Activated naive CD8-positive, alpha-beta T cell treated with anti-CD3 and anti-CD28 coated beads, Interleukin-2, amount 50 U/mL, for 24 hours (primary cell): ENCODE measurements at places on chromosomes 5 and 9.

DNA sequence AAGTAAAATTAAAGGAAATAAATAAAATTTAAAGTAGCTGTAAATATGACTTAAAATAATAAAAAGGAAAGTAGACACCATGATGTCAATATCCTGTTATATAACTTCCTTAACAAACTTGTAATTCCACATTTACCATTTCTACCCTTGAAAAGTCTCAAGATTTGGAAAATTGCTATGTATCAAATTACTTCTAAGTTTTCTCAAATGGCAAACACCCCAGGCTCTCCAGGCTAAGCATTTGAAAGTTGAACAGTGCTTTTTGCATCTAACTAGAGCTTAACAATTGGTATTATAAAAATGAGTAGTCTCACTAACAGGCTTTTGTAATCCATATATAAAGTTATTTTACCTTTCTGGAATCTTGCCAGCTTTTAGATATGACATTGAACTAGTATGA lies 41.5 kb upstream of the MACIR start:
- peaks cover 6% of the 10 kb centered on the region for H3K4me1 ChIP-seq
- DNase-seq: no peak
- no peak overlapping the region for H3K4me3 ChIP-seq
- no peak overlapping the region for H3K27ac ChIP-seq
- H3K27me3 ChIP-seq: no peaks in the 10 kb centered on the region

- H3K36me3 ChIP-seq: no peaks in the 10 kb centered on the region
- no peak for DNase-seq
- H3K27ac ChIP-seq: no peak overlapping the region
- H3K27me3 ChIP-seq: no peaks in the 10 kb centered on the region
- no peak overlapping the region for H3K4me3 ChIP-seq
These were observed 398.3 kb upstream of the EDIL3 start for GRCh38 chr5:84783003-84783402.

GRCh38 chr9:128383791-128384190 lies 12.6 kb downstream of the URM1 start:
- no peak overlapping the region for H3K27ac ChIP-seq
- DNase-seq: no peak
- H3K27me3 ChIP-seq: no peaks in the 10 kb centered on the region
- H3K4me1 ChIP-seq: no peaks in the 10 kb centered on the region

- no peaks in the 10 kb centered on the region for H3K36me3 ChIP-seq
- peak; percentile 59 for DNase-seq
- H3K27me3 ChIP-seq: peaks cover 40% of the 10 kb centered on the region
- H3K27ac ChIP-seq: no peak overlapping the region
These were observed 11.4 kb upstream of the ASS1 start for GRCh38 chr9:130433168-130433946.

DNA sequence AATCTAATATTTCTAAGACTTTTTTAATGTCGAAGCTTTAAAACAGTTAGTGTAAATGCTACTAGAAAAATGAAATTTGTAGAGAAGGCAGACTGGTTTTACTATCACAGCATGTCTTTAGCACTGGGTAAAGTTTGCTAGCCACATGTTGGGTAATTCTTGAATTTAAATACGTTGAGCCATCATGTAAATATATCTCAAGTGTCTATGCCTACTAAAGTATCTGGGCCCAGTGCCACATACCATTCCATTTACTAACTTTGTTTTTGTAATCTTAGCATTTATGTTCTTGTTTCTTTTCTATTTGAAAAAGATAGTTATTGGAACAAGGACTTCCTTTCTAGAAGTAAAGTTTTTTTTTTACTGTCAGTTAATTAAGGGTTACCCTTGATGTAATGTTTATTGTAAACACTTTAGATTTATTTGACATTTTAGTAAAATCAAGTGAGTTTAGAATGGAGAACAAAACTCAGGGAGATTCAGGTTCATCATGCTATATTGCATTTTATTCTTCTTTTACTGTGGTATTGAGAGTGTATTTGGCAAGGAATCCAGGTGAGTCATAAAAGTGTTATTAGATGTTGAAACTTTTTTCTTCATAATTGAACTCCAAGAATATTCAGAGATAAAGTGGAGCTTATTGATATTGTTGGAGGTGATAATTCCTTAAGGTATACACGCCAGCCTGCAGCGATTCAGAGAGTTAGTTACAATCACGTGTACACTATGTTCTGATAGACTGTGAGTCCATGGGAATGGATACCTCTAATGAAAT lies 182.4 kb downstream of the CCDC171 start:
- no peak for DNase-seq
- H3K27me3 ChIP-seq: no peaks in the 10 kb centered on the region
- H3K4me1 ChIP-seq: no peaks in the 10 kb centered on the region
- no peak overlapping the region for H3K27ac ChIP-seq
- H3K4me3 ChIP-seq: no peak overlapping the region

DNA sequence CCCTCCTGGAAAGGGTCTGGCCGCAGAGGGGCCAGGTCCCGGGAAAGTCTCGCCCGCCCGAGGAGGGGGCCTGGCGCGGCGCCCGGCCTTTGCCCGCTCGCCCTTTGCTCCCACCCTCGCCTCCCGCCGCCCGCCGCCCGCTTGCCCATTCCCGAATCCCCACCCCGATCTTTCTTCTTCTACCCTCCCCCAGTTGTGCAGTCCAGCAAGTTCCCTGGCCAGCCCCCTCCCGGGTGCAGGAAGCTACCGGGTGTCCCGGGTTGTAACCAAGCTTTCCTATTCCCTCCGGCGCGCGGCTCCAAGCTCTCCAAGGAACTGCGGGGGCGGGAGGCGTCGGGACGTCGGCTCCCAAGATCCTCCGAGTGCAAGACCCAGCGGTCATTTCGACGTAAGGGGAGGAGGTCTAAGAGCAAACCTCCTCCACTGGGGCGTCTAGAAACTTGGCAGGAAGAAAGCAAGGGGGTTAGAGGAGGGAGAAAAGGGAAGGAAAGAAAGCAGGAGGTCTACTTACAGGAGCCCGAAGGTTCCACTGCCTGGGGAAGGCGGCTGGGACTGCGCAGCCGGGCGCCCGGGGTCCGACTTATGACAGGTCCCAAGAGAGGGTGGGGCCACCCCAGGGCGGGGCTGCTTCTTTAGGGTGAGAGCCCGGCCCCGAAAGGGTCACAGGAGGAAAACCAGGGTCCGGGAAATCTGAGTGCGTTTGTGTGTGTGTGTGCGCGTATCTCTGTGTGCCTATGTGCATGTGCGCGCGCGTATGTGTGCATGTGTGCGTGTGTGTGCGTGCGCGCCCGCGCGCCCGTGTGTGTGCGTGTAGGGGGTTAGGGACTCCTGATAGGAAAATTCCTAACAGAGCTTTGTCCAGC lies at the start of gene PTGR1:
Gene PTGR1 (minus strand): TSS at position 556 of the 863 bp plus-strand sequence. CDS start 2,225 bp downstream, outside the sequence.
- H3K27ac ChIP-seq: no peak within 1 kb of the TSS
- H3K27me3 ChIP-seq: peaks cover 40% of the 10 kb centered on the region
- H3K36me3 ChIP-seq: no peaks in the 10 kb centered on the region
- peaks cover 21% of the 10 kb centered on the region for H3K4me1 ChIP-seq

- peaks cover 5% of the 10 kb centered on the region for H3K4me1 ChIP-seq
- H3K27me3 ChIP-seq: peaks cover 50% of the 10 kb centered on the region
- no peak overlapping the region for H3K27ac ChIP-seq
- H3K4me3 ChIP-seq: no peak overlapping the region
These were observed 17.8 kb upstream of the PITX1 start for GRCh38 chr5:135051872-135052271.

DNA sequence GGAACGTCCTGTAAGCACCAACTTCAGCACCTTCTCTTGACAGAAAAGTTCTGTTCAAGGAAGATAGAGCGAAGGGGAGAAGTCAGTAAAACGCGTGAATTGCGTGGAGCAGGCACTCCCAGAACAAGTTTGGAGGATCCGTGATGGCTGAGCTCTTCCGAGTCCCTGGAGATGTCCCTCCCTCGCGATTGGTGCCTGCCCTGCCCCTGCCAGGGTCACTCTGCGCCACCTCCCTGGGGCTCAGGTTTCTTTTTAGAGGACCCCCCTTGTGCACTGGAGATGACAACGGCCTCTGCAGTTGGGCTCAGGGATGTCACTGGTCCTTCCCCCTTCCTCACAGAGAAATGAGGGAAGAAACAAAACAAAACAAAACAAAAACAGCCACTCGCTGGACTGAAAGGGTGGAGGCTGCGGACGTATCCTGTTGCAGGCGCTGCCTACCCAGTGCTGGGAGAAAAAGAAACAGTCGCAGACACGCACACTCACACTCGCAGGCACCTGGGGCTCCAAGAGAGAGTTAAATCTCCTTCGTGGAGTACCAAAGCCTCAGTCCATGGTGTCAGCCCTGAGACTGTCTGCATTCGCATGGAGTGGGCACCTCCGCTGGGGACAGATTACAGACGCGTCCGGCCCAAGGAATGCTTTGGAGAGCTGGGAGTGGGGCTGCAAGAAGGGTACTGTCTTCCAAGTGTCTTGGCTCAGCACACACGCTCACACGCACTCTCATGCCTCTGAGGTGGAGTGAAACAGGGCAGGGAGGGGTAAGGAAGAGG lies 512.7 kb downstream of the SLCO4C1 start:
- no peak overlapping the region for H3K4me3 ChIP-seq
- no peaks in the 10 kb centered on the region for H3K36me3 ChIP-seq

DNA sequence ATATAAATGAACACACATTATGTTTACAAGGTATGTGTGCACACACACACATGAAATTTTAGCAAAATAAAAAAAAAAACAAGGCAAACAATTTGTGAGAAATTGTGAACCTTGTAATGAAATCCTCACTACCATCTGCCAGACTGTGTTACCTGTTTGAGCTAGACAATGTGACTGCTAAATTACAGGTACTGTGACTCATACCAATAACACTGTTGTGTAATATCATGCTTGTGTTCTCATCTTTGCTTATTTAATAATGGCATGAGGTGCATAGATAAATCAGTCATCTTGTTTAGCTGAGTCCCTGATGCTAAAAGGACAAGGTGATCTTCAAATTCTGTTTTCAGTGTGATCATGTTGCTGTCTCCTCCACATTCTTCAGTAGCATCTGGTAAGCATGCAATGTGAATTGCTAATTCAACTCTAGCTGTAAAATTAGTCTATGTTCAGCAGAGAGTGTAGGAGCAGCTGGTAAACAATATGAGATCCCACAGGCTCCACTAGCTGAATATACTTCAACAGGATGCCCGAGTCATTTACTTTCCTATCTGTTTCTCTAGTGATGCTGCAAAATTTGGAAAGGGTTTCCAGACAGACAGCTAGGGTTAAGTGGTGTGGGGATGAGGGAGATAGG lies 966.3 kb upstream of the C9orf72 start:
- no peak for DNase-seq
- no peak overlapping the region for H3K4me3 ChIP-seq
- no peaks in the 10 kb centered on the region for H3K36me3 ChIP-seq
- no peaks in the 10 kb centered on the region for H3K27me3 ChIP-seq
- no peak overlapping the region for H3K27ac ChIP-seq

GRCh38 chr9:69577123-69577522 lies 95.0 kb downstream of the APBA1 start:
- no peaks in the 10 kb centered on the region for H3K4me1 ChIP-seq
- no peak for DNase-seq
- no peak overlapping the region for H3K27ac ChIP-seq
- H3K36me3 ChIP-seq: no peaks in the 10 kb centered on the region

DNA sequence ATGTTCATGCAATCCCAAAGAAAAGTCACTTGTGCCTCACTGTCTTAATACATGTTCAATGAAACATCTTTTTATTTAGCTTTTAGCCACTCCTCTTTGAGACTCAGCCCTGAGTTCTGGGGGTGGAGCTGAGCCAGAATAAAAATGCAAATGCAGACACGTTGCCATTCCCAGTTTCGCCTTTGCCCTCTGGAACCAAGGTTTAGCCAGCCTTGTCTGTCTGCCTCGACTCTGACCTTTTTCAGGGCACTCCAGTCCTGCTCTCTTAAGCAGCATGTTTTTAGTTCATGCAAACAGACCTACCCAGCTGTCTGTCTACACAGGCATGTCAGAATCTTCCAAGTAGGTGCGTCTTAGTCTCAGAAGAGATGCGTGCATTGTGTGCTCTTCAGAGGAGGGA lies 82.2 kb upstream of the RANBP3L start:
- H3K36me3 ChIP-seq: no peaks in the 10 kb centered on the region
- no peaks in the 10 kb centered on the region for H3K4me1 ChIP-seq
- no peak overlapping the region for H3K4me3 ChIP-seq
- H3K27me3 ChIP-seq: peaks cover 6% of the 10 kb centered on the region
- H3K27ac ChIP-seq: no peak overlapping the region
- DNase-seq: no peak

DNA sequence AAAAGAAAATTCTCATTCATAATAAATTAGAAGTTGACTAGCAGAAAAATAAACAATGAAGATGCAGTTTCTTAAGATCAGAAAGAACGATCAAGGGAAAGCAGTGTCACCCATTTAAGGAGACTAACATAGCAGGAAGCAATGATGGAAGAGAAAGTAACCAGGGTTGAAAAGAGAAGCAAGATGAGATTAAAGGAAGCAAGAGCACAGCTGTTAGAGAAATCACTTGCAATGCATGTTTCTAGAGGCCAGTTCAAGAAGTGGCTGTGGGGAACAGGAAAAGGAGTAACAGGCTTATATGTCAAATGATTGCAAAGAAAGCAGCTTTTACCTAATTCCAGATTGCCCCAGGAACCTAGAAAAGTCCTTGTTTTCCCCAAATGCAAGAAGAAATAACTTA lies 46.8 kb upstream of the SLC1A1 start:
- no peak for DNase-seq
- H3K4me1 ChIP-seq: no peaks in the 10 kb centered on the region
- H3K27ac ChIP-seq: no peak overlapping the region
- peaks cover 2% of the 10 kb centered on the region for H3K36me3 ChIP-seq
- peaks cover 2% of the 10 kb centered on the region for H3K27me3 ChIP-seq

DNA sequence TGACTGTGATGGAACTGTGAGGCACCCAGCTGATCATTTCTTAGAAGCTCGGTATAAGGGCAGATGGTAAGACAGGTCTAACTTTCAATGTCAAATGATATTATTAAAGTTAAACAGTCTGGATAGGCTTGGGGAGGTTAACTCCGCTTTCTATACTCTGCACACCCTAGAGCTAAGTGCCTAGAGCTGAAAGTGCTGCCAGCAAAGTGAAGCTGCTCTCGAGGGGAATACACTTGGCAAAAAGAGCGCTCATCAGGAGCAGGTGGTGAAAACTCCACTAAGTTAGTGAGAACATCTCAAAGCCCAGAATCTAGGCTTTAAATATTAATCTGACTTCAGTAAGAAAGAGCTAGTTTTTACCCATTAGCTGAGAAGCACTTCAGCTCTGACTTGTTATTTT lies 349.6 kb upstream of the SLC30A5 start:
- DNase-seq: no peak
- no peak overlapping the region for H3K4me3 ChIP-seq
- H3K27me3 ChIP-seq: no peaks in the 10 kb centered on the region
- peaks cover 15% of the 10 kb centered on the region for H3K4me1 ChIP-seq
- no peak overlapping the region for H3K27ac ChIP-seq

DNA sequence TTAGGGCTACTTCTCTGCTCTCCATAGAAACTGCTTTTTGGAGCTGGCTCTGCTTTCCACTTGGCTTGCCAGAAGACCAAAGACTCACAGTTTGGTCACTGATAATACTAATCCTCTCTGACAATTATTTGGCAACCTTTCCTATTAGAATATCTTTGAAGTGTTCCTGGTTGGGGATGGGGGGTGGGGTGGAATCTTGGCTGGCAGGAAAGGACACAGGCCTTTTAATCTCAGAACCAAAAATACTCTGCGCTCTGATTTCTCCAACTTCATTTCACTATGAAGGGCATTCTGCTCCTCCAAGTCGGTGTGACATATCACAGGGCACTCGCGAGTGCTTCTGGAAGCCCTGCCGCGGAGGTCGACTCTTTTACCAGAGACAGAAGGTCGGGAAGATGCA lies 1329.0 kb upstream of the WWC1 start:
- no peaks in the 10 kb centered on the region for H3K27me3 ChIP-seq
- no peak overlapping the region for H3K27ac ChIP-seq
- DNase-seq: no peak
- H3K4me3 ChIP-seq: no peak overlapping the region
- no peaks in the 10 kb centered on the region for H3K4me1 ChIP-seq
